ENCODE measurements at places on chromosomes 1 and 21.

DNA sequence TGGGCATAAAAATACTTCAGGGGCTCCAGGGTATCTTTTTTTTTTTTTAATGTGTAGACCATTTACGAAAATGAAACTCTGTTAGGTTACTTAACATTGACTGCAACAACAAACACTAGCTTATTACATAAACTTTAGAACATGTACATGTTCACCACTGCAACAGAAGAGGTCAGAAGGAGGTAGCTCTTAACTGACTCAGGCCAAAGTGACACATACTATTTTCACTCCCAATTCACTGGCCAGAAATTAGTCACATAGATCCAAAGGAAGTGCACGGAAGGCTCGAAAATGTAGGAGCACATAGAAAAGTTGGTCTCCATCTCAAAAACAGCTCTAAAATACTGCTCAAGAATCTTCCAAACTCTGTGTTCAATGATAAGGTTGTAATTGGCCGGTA, 107.2 kb downstream of the AKT3 start:
- DNase-seq: no peak

- DNase-seq: no peak
Observed at GRCh38 chr1:117600966-117601365, 4.9 kb upstream of the TENT5C start.

- peak; percentile 4 for DNase-seq
Observed at GRCh38 chr21:38505654-38506523, 7.6 kb upstream of the ERG start.

DNA sequence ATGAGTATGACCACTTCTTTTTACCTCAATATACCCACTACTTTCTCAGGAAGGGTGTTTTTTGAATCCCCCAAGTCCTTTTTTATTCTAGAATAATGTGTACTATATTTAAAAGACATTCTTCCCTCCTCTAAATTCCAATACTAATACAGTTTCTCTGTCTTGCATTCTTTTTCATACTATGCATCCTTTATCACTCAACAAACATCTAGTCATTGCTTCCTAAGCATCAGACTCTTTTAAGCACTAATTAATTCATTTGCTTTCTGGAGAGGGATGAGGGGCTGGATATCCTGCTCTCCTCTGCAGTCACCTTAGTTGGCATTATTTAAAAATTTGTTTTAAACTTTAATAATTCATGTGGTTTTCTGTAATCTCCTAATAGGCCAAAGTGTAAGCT, 838.8 kb downstream of the KCNT2 start:
- no peak for DNase-seq

DNA sequence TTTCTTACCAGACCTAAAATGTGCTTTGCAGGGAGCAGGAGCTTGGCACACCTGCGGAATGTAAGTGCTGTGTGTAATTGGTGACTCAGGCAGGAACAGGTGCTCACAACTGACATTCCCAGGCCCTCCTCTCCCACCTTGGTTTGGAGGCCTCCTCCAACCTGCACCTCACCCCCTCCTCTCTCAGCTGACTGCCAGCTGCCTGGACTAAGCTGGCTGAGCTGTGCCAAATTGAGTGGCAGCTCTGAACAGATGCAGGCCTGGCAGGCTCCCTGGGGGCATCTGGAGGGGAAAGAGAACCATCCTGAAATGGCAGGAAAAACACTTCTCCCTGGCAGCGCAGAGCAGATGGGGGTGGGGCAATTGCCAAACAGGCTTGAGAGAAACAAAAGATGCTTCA, 91.7 kb upstream of the PGBD5 start:
- DNase-seq: peak; percentile 31

DNA sequence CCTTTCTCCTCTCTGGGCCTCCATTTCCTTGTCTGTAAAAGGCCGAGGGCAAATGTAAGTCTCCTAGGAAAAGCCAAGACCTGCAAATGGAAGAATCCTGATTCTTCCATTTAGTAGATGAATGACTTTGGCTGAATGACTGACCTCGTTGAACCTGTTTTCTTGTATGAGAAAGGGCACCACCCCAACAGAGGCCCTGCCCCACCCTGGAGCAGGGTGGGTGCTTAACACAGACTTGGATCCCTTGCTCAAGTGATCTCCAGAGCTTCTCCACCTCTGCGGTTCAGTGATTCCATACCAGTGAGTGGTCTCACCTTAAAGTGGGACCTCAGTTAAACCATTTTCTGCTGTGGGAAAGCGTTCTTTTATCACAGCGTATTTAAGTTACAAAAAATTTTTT, 39.0 kb upstream of the GUCA2B start:
- DNase-seq: no peak

- no peak for DNase-seq
Observed at GRCh38 chr21:46253610-46254124, 25.1 kb upstream of the LSS start.

DNA sequence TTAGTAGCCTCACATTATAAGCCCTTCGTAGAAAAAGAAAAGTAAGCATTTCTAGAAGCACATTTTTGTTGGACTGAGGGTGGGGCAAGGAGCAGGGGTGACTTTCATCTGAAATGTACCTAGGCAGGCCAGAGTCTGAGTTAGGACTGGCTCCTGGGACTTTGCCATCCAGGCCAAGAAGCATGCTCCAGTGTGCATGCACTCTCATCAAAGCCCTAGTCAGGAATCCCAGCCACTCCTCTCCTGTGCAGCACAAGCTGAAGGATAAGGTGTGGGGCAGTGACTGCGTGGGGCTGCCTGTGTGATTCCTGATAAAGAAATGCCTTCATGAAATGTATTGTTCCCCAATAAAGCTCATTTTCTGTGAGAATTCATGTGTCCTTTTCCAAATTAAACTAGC, 88.2 kb downstream of the GFI1 start:
- no peak for DNase-seq

DNA sequence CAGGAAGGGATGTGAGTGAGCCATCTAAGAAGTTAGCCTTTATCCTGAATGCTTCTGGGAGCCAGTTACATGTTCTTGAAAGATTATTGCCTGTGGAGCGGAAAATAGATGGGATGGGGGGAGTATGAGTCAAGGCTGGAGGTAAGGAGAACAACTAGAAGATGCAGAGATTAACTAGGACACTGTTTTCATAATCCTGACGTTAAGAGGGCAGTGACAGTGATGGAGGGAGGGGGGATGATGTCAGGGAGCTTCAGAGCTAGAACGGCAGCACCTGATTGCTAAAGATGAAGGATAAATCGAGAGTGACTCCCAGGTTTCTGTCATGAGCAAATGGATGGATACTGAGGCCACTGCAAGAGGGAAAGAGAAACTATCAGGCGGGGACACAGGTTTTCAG, 10.0 kb upstream of the RCSD1 start:
- DNase-seq: no peak

GRCh38 chr1:234628089-234628488, 18.1 kb upstream of the IRF2BP2 start:
- no peak for DNase-seq

- no peak for DNase-seq
Observed at GRCh38 chr1:19042675-19043578, 86.5 kb upstream of the IFFO2 start.

DNA sequence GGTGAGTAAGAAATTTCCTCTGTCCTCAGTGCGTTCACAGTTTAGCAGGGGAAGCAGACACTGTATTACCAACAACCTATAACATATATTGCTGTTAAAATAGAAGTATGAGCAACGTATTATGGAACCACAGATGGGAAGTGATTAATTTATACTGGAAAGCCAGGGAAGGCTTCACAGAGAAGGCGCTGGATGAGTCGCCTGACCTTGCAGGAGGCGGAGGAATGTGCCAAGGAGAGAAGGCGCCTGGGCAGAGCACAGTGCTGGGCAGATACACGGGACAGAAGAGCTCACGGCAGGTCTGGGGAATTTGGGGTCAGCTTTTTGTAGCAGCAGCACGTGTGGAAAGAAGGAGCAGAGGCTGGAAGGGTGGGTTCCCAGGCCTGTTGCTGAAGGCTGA, 116.3 kb downstream of the DHRS3 start:
- no peak for DNase-seq

DNA sequence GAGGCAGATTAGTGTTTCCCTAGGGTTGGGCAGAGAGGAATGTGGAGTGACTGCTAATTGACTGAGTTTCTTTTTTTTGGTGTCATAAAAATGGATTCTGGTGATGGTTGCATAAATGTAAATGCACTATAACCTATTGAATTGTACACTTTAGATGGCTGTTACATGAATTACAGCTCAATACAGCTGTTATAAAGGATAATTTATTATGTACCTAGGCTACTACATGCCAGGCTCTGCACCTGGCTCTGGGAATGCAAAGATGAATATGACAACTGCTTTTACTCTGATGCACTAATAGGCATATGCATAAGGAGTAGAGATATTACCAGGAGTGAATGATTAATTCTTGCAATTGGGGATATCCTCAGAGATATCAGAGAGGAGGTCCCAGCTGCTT, 345.3 kb downstream of the PTBP2 start:
- no peak for DNase-seq

DNA sequence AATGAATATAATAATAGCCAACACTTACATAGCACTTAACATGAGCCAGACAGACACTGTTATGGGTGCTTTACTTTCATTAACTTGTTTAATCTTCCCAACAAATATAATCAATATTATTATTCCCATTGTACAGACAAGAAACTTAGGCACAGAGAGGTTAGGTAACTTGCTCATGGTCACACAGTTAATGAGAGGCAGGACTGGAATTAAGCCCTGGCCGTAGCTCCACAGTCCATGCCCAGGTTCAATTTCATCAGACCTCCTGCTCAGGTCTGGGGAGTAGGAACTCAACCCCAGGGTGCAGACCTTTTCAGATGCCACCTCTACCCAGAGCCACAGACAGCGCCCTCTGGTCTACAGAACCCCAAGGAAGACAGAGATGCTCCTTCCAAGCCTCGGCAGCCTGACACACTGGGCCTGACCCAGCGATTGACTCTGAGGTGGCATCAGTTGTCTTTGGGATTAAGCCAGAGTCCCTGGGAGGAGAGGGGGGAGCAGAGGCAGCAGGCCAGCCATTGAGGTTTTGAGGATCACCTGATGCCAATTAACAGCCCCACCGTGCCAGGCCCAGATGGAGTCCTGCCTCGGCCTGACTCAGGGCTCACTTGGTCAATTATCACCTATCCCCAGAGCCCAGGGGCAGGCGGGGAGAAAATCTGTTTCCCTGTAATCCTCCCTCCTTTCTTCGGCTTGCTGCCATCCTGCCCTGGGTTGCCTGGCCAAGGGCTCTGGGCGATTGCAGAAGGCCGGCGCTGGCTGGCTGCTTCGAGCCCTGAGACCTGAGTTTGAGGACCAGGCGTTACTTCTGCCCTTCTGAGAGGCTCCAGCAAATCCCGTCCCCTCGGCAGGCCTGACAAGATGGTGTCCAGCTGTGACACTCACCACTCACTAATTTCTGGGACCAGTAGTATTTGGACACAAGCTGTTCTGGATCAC, 116.7 kb downstream of the LACTBL1 start:
- DNase-seq: peak; percentile 60

DNA sequence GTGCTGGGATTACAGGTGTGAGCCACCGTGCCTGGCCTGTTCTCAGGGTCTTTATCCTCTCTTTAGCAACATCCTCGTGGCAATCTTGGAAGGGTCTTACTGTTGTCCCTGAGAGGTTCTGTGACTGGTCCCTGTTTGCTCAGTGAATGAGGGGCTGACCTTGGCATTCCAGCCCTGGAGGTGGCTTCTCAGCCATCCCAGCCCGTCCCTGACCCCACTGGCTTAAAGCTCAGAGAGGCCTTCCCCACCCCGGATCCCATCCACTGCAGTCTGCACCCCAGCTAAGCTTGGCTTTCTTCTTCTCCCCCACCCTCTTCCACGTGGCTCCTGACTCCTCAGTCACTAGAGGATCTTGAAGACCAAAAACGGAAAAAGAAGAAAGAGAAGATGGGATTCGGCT, 88.3 kb upstream of the TMEM51 start:
- no peak for DNase-seq

- no peak for DNase-seq
Observed at GRCh38 chr1:4836574-4836973, 182.2 kb downstream of the AJAP1 start.

DNA sequence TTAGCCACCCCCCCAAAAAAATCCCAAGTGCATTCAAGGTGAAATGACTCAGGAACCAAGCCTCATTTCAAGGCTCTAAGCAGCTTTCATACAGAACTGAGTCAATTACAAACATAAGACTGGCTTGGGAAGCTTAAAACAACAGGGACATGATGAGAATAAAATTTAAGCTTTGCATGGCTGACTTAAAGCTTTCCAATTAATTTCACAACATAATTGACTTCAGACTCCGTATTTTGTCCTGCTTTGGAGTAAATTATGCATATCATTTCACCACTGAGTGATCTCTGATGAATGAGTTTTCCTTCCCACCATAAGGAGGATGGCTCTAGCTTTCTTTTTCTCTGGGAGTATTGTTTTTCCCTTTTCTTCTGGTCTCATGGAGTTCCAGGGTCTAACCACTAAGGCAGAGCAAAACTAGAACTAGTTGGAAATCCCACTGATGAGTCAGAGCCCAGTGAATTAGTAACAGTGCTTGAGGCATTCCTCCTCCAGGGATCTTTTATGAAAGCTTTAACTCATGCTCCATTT, 72.8 kb downstream of the XCL2 start:
- no peak for DNase-seq

- no peak for DNase-seq
Observed at GRCh38 chr1:223482132-223482531, 88.9 kb downstream of the CCDC185 start.

GRCh38 chr21:42040411-42041180, 30.4 kb upstream of the ZBTB21 start:
- no peak for DNase-seq

DNA sequence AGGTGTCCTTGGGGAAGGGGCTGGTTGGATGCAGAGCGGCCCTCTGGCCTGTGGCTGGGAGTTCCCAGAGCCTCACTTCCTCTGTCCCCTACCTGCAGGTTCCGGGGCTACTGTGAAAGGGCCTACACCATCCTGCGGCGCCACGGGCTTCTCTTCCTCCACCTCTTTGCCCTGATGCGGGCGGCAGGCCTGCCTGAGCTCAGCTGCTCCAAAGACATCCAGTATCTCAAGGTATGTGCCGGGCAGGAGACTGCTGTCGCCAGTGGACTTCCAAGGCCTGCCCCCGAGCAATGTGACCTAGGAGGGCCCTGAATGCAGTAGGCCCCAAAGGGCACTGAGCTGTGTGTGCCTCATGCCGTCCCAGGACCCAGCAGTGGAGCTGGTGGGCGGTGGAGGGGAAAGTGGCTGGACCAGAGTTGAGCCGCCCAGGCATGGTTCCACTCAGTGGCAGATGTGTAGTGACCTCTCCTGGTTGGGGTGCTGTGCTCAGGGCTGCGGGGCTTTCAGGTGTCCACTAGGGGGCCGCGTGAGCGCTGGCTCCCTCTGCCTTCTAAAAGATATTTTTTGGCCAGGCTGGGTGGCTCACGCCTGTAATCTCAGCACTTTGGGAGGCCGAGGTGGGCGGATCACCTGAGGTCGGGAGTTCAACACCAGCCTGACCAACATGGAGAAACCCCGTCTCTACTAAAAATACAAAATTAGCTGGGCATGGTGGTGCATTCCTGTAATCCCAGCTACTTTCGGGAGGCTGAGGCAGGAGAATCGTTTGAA, 73.4 kb downstream of the PIK3CD start:
- DNase-seq: no peak
